ENCODE measurements at places on chromosomes 3 and 15.

GRCh38 chr3:16075647-16076046 is 98.8 kb upstream of the GALNT15 start:
- DNase-seq: no peak

DNA sequence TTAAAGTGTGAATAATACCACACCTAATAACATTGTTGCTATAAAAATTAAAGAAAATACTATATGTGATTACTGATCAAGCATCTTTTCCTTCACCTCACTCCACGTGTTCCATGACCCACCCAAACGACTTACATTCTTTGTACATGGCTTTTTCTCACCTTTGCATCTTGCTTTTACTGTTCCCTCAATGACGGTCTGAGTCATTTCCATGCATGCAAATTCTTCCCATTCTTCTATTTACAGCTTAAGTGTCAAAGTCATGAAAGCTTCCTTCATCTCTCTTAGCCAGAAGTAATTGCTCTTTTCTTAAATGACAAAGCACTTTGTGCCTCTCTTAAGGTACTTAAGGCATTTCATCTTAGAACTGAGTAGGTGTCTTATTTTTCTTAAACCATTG is 64.0 kb downstream of the GREM1 start:
- no peak for DNase-seq

DNA sequence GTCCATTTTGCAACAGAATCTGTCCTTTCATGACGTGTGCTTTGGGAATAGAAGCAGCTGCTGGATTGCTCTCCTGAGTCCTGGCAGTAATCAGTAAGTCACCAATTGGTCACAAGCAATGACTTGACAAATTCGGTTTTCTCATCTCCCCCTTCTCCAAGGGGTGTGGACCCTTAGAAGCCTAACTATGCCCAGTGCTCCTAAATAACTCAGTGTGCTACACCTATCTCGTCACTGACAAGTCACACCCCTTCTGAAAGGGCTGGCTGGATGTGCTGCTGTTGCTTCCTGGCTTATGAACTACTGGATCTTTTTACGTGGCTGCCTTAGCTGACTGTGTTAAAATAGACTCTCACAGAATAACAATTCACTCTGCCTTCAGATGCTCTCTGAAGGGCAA is 1351.5 kb downstream of the ZPLD1 start:
- no peak for DNase-seq

GRCh38 chr3:179081885-179082284 is 10.3 kb upstream of the ZMAT3 start:
- no peak for DNase-seq

GRCh38 chr15:88835119-88835518 is 31.9 kb downstream of the ACAN start:
- no peak for DNase-seq

DNA sequence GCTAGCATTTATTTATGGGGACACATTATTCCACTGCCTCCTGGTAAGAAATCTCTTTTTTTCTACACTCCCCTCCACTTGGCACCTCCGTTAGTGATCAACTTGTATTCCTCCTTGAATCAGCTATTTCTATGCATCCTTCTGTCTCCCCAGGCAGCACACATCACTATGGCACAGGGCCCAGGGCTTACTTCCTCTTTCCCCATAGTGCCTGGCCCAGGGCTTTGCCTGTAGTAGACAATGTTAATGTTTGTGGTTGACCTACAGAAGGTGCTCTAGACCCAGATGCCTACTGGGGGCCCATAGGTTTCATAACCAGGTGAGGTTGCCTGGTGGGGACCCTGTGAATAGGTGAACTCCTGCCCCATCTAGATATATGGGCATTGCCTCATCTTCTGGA is 44.9 kb downstream of the EPHB1 start:
- DNase-seq: no peak

GRCh38 chr3:30611613-30612436 is 5.4 kb downstream of the TGFBR2 start:
- peak; percentile 62 for DNase-seq

DNA sequence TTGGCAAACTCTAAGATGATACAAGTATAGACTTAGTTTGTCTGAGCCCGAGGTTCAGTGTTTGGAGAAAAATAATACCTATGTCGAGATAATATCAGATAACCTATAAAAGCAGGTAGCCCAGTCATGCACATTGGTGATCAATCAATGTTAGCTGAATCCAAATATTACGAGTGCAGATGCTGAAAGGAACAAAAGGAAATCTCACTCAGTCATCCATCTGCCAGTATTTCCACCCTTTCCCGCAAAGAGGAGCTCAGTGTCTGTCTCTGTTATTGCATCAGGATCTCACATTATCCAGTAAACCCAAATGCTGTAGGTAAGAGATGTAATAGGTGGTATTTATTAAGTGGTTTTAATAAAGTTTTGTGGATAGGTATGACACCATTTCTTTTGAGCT is 251.2 kb upstream of the CTDSPL start:
- DNase-seq: no peak

DNA sequence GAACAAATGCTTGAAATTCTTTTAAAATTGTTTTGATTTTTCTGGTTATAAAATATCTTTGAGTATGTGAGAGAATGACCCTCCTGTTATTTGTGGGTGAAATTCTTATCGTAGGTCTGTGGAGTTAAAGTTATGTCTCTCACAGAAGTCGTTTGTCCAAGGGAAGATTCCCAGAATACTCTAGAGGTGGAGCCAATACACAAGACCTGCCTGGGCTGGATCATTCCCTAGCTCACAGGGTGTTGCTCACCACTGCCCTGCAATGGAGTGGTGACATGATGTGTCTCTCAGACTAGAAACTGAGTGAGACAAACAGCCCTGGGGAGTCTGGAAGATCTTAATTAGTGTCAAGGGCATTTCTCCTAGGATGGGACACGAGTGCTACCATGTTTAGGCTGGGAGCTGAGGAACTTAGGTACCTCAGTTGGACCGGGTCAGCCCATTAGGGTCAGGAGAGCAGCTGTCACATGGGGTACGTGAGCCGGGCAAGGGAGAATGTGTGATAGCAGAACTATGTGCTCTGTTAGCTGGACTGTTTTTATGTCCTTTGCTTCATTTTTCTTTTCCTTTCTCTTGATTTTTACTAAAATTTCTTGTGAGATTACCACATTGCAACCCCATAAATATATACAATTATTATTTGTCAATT is 53.6 kb upstream of the MYO5C start:
- DNase-seq: no peak

GRCh38 chr15:73873889-73874511 is 636 bp downstream of the TBC1D21 start:
- DNase-seq: peak; percentile 37

DNA sequence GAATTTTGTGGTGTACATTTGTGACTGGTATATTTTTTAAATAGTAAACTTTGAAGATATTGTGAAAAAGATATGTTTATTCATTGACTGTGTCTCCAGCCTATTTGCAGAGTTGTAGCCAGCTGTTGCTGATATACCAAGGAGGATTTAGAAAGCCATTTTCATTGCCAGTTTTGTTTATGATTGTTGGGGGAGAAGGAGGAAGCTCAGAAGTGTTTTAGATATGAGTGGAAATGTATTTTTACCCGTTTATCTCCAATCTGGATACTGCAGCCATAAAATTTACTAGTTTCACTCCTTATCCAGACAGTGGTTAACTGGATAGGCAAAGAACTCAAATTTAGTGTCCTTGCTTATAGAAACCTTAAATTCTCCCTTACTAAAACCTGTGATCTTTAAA is 18.8 kb downstream of the ATP11B start:
- no peak for DNase-seq

DNA sequence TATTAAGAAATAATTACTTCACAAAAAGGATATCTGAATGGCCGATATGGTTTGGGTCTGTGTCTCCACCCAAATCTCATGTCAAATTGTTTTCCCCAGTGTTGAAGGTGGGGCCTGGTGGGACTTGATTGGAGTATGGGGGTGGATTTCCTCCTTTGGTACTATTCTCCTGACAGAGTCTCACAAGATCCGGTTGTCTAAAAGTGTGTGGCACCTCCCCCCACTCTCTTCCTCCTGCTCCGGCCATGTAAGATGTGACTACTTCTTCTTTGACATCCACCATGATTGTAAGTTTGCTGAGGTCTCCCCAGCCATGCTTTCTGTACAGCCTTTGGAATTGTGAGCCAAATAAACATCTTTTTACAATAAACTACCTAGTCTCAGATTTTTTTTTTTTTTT is 34.5 kb downstream of the ZBTB11 start:
- no peak for DNase-seq

DNA sequence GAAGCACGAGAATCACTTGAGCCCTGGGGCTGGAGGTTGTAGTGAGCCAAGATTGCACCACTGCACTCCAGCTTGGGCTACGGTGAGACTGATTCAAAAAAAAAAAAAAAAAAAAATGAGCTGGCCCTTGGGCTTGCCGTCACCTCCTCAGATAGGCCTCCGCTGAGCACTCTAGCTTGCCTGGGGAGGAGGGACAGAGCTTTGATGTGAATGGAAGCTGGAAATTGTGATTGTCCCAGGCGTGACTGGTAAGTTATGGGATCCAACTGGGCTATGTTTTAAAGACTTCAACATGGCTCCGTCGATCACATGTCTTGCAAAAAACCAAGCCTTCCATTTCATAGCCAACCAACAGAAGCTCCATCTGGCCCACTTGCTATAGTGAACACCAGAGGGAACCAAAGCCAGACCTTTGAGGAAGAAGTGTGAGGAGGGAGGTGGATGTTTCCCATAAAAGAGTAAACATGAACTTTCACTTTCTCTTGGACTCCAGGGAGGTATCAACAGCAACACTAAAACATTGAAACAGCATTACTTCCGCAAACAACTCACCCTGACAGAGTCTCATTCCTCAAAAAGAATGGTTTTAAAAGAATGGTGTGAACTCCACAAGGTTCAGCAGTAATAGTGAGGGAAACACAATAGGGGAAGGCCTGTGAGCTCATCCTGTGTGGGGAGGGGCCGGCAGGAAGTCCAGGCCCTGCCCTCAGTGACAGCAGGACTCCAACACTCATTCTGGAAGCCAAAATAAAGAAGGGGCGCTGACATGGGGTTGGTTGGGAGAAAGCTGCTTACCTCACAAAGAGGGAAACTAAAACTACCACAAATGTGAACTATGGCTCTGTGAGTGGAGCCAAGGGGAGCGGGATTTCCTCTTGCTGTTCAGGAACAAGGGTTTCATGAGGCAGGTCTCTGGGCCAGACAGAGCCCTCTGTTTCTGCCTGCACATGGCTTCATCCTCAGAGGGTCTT is 59.2 kb upstream of the IL12A start:
- DNase-seq: peak; percentile 68

DNA sequence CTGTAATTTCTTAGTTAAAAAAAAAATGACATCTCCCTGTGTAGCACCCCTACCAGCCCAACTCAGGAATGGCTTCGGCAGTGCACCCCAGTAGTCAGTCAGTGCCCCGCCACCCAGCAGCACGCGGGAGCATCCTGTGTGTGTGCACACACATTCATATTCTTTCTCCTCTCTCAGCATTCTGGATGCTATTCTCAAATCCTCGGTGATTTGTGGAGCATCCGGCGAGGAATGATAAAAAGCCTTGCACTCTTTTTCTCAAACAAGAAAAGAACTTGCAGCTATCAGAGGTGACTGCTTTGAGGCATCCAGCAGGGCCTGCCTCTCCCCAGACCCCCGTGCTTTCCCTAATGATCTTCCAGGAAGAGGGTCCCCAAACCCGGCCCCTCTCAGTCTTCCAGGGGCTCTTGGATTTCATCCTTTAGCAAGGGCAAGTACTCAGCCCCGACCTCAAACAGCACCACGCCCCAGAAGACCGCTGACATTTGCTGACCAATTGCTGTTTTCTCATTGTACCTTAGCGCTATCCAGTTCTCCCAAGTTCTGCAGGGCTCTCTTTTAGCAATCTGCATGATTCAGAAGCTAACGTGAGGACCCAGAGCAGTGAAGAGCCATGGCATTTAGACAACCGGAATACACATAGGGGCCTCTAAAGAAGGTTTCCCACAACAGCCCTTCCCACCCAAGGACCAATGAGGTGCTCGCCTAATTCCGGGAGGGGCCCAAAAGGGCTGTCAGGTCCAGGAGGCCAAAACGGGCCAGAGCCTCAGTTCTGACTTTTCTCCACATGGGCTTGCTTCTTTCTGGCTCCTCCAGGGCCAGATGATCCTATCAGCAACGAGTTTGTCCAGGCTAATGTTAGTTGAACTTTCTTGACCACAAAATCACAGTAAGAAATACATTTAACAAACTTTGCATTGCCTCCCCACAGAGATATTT is 72.2 kb downstream of the FAM174B start:
- DNase-seq: no peak

DNA sequence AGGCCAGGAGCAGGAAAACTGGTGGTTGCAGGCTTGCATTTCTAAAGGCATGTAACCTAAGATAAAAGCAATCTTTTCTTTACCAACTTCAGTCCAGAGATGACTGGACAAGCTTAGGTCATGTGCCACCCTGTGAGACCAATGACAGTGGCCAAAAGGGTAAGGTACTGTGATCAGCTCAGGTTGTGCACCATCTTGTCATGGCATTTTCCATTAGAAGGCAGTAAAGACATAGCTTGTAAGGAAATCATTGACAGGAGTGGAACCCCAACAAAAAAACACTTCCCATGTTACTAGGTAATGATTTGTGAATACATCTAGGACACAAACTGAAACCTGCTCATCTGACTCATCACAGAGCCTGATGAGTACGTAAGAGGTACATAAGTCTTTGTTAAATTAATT is 35.2 kb downstream of the SSR3 start:
- no peak for DNase-seq

GRCh38 chr3:177613901-177614300 is 416.6 kb upstream of the TBL1XR1 start:
- DNase-seq: no peak

GRCh38 chr3:1348547-1348946 is 255.7 kb downstream of the CNTN6 start:
- DNase-seq: no peak

DNA sequence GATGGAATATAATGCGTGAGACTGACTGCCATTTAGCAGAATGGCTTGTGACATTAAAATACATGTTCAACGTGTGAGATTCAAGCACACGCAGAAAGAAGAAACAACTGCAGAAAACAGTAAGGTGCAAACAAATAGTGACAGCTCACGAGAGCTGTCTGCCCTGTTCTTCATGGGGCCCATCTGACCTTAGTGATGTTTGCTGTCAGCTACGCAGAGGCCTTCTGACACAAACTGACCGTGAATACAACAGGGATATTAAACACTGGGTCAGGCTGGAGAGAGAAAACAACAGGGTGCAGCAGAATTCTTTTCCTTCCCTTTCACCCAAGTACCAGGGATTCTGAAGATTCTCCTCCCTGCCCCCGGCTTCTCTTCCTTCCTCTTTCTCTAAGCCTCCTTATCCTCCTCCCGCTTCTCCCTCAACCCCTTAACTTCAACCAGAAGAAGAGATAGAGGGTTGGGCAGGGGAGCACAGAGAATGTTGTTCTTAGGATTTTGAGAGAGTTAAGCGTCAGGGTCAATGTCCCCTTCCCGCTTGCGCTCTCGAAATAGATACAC is 2.1 kb downstream of the TNFAIP8L3 start:
- no peak for DNase-seq

DNA sequence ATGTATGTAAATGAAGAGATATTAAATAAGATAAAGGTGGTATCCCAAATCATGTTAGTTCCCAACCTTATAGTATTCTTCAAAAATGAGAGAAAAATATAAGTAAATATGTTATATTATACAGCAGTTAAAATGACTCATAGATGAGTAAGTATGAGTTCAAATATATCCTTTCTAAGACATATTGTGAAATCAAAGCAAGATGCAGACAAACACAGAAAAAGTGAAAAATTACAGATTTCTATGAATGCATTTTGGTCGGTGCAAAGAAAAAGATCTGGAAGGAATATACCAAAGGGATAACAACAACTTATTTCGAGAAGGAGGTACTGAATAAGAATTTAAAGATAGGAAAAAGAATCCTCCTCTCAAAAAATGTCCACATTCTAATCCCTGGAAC is 181.2 kb upstream of the TTC14 start:
- no peak for DNase-seq

- DNase-seq: no peak
Measured at GRCh38 chr15:22989576-22990477, 9.7 kb upstream of the CYFIP1 start.
